AG09309 (cell line): ENCODE measurements at places on chromosomes 7 and 10.

DNA sequence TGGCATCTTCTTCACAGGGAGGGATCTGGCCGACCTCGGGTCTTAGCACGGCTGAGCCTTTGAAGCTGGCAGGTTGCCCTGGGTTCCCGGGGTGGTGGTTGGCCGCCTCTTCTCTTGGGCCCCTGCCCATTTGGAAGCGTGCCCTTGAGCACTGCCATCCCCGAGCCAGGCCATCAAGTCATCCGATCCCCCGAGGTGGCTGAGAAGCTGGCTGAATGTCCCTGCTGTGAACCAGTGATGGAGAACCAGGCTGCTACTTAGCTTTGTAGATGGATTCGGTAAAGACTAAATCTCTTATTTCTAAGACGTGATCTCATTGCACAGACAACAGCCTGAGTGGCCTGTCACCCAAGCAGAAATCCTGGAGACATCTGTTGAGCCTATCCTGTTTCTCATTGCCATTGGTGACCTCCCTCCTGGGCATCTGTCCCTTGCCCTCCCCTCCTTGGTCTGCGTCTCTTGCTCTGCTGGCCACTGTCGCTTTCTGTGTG lies 74.3 kb downstream of the GRK5 start:
- no peak for DNase-seq

DNA sequence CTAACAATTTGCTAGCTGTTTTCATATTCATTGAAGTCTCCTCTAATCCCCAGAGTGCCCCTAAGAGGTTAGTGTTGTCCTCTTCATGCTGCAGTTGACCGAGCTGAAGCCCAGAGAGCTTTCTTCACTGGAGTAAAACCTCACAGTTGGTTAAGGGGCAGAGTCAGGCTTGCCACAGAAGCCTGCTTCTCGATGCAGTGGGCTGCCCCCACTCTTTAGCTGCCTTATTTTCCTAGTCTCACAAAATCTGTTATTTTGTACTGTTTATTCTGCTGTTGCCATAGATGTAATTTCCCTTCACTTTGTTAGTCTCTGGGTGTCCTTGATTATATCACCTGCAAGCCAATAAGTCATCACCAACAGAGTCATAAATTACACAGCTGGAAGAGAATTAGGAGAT lies 56.3 kb upstream of the ZPBP start:
- DNase-seq = no peak

- no peak for DNase-seq
These were observed 58.7 kb downstream of the CABCOCO1 start for GRCh38 chr10:61721431-61721830.

- DNase-seq = no peak
These were observed 48.1 kb downstream of the INSYN2A start for GRCh38 chr10:127148066-127148932.

- DNase-seq = no peak
These were observed 4.3 kb downstream of the EBF3 start for GRCh38 chr10:129959544-129960480.

DNA sequence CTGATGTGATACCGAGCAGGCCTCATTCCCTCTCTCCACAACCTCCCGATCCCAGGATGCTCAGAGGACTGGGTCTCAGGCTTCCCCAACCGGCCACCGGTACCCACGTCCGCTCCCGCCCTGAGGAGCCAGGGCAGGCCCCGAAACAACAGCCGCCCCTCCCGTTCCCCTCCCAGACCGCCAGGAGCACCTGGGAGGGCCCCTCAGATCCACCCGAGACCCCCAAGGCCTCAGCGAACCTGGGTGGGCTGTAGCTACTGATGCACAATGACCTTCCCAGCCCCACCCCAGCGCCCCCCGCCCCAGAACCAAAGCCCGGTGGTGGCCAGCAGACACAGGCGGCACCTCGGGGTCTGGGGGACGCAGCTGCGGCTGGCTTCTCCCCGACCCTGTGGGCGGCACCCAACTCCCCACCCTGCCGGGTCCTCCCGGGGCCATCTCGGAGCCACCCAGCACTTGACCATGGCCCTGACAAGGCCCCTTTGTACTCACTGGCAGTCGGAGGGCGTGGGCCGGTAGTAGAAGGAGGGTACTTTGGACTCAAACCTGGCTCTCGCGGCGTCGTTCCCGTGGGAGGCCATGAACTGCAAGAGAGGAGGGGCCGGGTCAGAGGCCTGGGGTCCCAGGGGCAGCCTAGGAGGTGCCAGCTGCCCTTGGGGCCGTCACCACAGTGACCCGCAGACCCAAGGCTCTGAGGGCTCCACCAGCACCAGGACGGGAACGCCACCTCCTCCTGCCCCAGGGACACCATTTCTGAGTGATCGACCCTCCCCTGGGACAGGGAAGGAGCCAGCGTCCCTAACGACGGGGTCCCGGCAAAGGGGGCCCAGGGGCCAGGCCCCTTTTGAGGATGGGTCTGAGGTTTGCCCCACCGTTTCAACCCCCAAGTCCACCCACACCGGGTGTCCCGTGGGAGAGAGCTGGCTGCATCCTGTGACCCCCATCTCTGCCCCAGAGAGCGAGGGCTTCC lies 28.1 kb downstream of the ADAP1 start:
- no peak for DNase-seq

- no peak for DNase-seq
These were observed 40.4 kb downstream of the KCTD7 start for GRCh38 chr7:66669088-66669487.

- no peak for DNase-seq
These were observed 345.0 kb upstream of the PCDH15 start for GRCh38 chr10:55146032-55146431.

DNA sequence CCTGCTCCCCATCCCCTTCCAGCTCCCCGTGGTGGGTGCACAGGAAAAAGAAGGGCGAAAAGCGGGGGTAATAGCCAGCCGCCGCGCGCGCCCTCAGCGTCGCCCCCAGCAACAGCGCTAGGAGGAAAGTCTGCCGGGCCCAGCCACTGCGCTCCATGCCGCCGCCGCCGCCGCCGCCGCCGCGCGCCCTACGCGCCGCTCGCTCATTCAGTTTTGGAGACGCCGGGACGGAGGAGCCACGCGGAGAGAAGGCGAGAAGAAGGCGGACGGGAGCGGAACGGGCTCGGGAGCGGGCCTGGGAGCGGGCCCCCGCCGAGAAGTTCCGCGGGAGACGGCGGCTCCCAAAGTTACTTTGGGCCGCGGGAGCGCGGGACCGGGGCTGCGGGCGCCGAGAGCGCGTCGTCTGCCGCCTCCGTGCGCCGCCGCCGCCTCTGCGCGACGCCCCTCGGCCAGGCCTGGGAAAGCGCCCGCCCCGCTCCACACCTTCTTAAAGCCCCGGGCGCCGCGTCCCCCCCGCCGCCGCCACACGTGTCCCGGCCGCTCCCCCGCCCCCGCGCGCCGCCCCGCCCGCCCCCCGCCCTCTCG lies at the start of gene RELN:
RELN (minus strand) TSS at position 459 of the 585 bp plus-strand sequence; CDS start at position 157, 302 bp downstream.
- DNase-seq = no peak

DNA sequence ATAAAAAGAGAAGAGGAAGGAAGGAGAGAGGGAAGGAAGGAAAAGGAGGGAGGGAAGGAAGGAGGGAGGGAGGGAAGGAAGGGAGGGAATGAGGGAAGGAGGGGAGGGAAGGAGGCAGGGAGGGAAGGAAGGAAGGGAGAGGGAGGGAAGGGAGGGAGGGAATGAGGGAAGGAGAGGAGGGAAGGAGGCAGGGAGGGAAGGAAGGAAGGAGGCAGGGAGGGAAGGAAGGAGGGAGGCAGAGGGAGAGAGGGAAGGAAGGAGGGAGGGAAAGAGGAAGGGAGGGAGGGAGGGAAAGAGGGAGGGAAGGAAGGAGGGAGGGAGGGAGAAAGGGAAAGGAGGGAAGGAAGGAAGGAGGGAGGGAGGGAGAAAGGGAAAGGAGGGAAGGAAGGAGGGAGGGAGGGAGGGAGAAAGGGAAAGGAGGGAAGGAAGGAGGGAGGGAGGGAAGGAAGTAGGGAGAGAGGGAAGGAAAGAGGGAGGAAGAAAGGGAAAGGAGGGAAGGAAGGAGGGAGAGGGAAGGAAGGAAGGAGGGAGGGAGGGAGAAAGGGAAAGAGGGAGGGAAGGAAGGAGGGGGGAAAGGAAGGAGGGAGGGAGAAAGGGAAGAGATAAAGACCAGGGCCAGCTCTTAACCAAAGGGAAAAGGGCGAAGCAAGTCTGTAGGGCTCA lies 5.7 kb upstream of the LAT2 start:
- DNase-seq = no peak

- DNase-seq = no peak
These were observed 143.7 kb upstream of the RNF32 start for GRCh38 chr7:156496865-156497264.

- no peak for DNase-seq
These were observed 1.1 kb downstream of the EPHB6 start for GRCh38 chr7:142855756-142856564.

GRCh38 chr7:47764746-47765145 lies 182.8 kb upstream of the TNS3 start:
- DNase-seq = no peak

- DNase-seq = no peak
These were observed 12.5 kb downstream of the PSAP start for GRCh38 chr10:71838264-71839211.

GRCh38 chr7:73865738-73866445 lies 4.9 kb downstream of the TMEM270 start:
- DNase-seq = no peak

DNA sequence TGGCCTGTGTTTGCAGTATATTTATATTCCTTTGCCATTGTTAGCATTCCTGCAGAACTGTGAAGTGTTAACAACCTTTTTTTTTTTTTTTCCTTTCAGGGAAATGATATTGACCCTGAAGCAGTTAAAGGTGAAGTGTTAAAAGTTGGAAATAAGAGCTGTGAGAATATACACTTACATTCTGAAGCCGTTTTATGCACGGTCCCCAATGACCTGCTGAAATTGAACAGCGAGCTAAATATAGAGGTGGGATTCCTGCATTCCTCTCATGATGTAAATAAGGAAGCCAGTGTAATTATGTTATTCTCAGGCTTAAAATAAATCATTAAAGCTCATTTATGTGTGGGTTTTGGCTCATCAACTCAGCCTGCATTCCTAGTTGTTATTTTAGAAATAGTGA lies 92.8 kb upstream of the CAPZA2 start:
- DNase-seq = no peak

- DNase-seq = no peak
These were observed 2.3 kb upstream of the NRP1 start for GRCh38 chr10:33336582-33337325.

GRCh38 chr10:97898429-97898828 lies 48.8 kb downstream of the GOLGA7B start:
- no peak for DNase-seq

DNA sequence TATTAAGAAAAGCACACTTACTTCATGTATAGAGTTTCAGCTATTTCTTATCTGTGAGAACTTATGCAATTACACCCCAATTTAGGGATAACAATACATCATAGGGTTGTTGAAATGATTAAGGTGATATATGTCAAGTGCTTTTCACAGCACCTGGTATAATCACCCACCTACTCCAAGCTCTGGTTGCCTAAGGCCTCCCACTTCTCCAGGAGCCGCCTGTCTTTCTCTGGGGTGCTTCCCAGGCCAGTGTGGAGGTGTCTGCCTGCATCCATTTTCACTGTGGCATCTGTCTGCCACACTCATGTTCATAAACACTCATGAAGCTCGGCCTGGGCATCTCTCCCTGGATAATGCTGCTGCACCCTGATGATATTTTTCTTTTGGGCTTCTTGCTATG lies 250.3 kb downstream of the STK31 start:
- no peak for DNase-seq

DNA sequence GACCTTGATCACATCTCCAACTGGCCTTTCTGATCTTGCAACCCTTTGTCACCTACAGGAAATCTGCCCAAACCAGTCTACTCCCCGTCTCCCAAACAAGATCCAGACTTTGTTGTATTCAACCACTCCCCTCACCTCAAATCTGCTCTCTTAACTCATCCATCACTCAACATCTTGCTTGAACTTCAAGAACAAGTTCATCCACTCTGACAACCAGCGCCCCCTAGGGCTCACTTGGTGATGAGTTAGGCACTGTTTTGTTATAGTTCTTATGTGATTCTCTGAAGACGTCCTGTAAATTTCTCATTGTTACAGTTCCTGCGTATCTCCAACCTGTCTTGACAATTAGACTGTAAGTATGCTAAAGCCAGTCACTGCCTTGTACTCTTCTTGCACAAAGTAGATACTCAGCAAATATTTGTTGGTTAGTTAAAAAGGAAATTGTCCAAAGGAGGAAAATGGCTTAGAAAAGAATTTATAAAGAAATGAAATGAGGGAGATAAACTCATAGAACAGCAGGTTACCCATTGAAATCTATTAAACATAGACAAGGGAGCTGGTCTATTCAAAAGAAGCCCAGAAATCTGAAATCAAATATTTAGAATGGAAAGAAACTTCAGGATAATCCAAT lies 5.3 kb downstream of the FRMD4A start:
- DNase-seq = no peak

DNA sequence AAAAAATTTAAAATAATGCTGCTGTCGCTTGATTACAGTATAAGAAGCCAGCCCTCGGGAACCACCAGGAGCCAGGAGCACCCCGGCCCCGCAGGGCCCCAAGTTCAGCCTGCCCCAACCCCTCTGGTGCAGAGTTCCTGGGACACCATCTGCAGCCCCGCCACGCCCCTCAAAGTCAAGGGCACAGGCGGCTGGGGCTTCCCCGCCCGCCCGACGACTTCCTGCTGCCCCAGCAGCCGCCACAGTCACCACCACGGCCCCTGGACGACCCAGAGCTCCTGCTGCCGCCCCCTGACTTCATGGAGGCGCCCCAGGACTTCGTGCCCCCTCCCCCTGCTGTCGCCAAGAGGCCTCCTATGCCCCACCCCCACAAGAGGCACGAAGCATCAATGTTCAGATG lies 103.6 kb upstream of the PDSS1 start:
- no peak for DNase-seq

GRCh38 chr10:99779335-99779734 lies 3.1 kb upstream of the ABCC2 start:
- DNase-seq = no peak

DNA sequence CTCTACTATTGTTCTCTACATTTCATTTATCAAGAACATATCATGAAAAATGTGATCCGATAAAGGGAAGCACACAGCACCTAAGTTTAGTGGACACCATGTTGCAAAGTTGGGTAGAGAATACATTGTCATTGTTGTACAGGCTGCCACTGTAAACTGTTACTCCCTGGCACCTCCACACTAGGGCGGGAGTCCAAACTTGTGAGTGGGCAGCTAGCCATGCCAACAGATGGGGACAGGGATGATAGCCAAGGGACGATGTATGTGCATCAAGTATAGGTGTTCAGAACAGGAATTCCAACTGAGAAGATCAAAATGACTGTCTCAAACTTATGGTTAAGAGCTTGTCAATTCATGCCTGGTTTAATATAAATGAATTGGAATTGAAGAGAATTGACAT lies 31.1 kb upstream of the COMMD3 start:
- no peak for DNase-seq

DNA sequence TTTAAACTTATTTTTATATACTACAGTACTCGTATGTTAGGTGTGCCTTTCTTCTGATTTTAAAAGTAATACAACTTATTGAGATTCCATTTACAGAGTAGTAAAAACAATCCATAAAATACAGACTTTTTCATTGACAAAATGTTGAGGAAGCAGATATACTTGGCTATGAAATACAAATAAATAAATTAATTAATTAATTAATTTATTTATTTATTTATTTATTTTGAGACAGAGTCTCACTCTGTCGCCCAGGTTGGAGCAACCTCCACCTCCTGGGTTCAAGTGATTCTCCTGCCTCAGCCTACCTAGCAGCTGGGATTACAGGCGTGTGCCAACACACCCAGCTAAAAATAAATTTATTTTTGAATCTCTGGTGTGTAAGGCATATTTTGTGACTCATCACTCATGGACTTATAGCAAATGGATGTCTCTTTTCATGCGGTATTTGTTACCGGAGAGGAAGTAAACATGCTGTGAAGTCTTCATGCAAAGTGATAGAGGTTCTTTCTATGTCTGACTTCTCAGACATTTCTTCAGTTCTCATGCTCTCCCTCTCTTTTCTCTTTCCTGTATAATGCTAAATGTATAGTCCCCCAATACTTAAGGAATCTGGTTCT lies 20.2 kb upstream of the SRPK2 start:
- no peak for DNase-seq
